Activated T-cell treated with anti-CD3 and anti-CD28 coated beads, Interleukin-2, amount 50 U/mL, for 72 hours (primary cell): ENCODE measurements at places on chromosomes 2 and 18.

GRCh38 chr2:71891155-71891554 is 256.5 kb downstream of the CYP26B1 start:
- no peak for DNase-seq

- DNase-seq = no peak
Measured at GRCh38 chr2:152693033-152693432, 24.2 kb downstream of the PRPF40A start.

GRCh38 chr2:12110481-12110880 is 364.0 kb downstream of the LPIN1 start:
- no peak for DNase-seq

DNA sequence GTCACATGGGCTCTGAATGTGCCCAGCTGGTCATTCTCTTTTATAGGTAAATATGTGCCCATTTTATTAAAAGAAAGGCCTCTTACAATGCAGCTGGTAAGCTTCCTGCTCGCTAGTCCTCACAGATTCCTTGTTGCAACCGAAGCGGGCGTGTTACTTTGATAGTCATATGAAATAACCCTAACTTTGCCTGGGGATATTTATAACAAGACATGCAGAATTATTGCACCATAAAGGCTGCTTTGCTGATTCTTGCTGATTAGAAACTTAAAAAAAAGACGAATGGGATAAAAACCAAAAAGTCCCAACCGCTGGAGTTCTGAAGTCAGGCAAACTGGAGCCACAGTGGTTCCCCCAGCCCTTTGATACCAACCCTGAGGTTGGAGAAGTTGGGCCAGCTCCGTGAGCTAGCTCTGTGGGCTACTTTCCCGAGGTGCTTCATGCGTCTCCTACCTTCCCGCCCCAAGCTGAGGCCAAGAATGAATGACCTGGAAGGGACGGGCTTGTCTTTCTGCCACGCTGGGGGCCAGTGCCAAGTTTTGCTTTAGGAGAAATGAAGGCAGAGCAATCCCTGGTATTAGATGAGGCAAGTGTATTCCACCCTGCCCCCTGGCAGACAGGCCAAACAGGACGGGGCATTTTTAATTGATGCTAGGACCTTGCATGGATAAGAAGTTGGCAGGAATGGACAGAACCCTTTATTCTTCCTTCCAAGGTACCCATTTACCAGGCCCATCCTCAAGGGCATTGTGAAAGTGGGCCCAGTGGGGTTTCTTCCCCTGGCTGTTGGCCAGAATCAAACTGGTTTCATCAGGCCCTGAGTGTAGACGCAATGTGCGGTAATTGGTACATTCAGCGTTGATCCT is 140.4 kb downstream of the KCTD1 start:
- no peak for DNase-seq

DNA sequence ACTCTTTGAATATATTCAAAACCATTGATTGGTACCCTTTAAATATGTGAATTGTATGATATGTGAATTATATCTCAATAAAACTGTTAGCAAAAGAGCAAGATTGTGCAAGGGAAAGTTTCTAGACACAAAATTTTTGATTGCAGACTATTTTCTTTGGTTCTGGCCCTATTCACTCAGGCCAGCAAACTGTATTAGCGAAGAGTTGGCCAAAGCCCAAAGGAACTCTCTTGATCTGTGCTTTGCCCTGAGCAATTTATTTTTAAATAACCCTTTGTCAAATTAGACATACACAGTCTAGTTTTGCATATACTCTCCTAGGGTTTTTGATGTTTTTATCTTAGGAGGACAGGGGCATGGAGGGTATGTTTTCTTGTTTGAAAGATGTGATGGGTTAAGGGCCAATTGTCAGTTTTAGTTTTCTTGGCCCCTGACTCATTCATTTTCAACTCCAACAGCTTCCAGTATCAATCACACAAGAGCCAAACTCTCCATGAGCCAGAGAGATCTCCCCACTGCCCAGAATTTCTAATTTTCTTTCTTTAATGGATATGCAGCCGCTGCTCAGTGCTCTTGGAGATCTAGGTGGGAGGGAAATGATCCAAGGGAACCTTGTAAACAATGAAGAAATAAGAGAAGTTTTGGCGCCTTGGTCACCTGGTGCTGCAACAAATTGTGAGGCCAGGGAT is 231.5 kb downstream of the SRBD1 start:
- no peak for DNase-seq

DNA sequence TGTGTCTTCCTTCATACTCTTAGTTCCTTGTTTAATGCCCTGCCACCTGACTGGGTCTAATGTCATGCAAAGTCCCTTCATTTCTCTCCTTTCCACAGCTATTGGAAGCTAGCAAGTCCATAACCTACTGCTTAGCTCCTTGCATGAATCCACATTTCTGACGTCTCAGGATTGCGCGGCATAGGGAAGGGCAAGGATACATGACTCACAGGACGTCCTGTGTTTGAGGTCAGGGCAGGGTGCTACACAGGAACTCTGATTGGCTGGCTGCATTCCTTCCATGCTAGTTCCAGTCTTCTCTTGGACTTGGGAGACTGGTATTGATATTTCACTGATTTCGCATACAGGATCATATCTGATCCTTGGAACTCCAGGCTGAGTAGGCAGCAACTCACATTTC is 137.9 kb downstream of the CDH2 start:
- no peak for DNase-seq

DNA sequence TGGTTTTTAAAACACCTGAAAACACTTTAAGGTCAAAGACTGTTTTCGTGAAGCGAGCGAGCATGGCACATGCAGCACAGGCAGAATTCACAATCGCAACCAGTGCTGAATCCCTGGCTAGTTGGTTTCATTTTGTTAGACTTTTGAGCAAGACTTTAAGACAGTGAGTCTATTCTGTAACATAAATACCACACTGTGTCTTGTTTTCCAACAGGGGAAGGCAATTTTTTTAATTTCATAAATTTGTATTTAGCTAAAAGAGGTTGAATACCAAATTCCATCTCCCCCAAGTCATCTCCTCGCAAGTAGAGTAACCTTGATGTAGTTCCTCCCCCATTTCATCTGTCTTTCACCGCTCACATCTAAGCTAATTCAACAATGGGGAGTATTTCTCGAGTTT is 1.4 kb downstream of the CERKL start:
- no peak for DNase-seq

DNA sequence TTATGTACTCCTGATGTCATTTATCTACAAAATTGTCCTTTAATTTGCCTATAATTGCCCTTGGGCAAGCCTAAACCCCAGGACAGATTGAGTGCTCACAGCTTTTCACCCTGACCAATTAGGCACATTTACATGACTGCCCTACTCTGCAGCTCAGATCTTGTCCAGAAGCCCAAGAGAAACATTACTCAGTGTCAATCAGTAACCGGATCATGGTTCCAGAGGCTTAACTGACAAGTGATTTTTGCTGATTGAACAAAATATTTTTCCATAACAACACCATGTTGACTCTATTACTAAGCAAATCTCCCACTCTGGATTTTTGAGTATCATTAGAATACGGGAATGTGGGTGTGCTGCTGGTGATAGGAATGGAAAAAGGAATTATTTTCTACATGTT is 465.4 kb upstream of the TNP1 start:
- DNase-seq = no peak

GRCh38 chr2:51920509-51920908 is 888.6 kb upstream of the NRXN1 start:
- DNase-seq = no peak

GRCh38 chr18:801137-801536 is 10.9 kb downstream of the YES1 start:
- no peak for DNase-seq

DNA sequence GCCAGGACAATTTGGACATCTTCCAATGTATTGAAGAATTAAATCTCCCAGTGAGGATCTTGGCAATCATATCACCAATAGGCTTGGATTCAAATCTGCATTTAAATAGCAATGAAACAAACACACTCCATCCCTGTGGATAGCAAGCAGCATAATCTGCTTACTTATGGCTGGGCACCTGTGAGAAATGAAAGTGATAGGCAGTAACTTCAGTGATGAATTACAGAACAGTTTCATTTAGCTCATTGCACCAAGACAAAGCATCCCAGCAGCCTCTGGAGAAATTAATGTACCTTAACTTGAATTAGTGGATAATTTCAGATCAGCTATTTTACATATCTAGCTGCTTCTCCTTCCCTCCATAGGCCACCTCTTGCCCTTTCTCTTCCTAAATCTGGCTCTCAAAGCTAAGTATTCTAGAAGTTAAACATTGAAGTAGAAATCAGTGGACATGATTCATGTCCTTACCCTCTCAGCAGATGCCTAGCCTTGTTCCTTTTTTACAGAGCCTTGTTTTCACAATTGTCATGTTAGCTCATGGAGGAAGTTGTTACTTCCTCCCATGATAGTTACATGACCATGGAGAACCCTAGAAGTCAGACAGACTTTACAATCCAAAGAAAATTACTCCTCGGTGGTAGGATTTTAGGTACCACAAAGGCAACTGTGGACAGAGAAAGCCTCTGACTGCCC is 88.5 kb upstream of the TACR1 start:
- no peak for DNase-seq

GRCh38 chr2:234570476-234570875 is 73.6 kb upstream of the ARL4C start:
- DNase-seq = no peak

DNA sequence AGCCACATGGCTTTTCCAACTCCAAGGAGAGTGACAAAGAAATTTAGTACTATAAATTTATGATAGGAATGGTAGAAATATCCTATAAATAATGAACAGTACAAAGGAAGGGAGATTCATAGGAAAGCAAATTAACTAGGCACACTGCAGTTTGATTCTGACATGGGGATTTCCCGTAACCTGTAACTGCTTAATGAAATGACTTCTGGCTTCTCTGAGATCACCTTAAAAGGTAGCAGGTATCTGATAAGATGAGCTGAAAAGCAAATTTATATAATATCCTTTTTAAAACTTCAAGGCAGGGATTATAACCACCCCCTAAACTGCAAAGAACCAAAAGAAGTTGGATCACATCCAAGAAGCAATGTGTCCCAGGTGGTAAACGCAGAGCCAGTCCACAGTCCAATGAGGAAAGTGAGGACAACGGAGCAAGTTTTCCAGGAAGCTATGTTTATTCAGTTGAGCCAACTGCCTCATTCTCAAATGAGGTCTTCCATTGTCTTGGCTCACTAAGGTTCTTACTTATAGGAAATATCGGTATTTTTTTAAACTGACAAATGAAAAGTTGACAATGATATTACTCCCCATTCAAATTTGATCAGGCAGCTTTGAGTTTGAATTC is 43.0 kb downstream of the WIPF1 start:
- DNase-seq = no peak

GRCh38 chr2:231298091-231298490 is 97.4 kb upstream of the B3GNT7 start:
- DNase-seq = no peak

DNA sequence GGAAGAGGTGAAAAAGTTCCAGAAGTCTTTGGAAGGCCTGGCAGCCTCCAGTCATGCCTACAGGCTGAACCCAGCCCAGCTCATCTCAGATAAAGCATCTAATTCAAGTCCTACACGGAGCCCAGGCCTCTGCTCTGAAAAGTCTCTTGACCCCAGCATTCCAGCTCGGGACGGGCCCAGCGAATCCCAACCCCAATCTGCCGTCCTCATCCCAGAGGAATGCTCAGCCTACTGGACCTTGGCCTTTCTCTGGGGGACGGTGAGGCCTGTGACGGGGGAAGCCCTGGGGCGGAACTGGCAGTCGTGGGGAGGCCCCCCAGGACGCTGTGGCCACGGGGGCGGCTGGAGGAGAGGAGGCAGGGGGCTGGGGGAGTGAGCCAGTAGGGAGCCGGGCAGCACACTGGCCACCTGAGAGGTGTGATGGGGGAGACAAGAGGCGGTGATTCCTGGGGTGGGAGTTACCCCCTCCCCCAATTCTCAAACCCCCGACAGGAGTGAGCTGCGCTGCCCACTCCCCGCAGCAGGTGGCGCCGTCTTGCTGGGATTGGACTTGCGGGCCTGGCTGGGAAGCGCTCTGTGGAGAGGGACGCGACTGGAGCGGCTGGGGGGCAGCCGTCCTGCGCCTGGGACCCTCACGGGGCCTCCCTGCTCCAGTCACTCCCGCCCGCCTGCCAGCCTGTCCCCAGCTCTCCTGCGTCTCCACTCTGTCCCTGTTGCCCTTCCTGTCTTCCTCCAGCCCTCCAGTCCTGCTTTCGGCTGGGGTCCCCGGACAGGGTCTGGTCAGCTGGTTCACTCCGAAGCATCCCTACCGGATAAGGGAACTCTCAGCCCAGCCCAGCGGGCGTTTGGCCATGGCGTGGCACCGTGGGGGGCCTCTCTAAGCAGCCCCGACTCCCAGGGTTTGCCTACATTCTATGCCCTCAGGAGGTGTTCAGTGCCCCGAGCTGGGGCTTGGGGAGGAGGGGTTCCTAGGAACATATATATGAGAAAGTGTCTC is 182.6 kb upstream of the HAAO start:
- DNase-seq = peak; percentile 50

GRCh38 chr2:242040681-242041080 is 171.2 kb downstream of the RTP5 start:
- DNase-seq = no peak

DNA sequence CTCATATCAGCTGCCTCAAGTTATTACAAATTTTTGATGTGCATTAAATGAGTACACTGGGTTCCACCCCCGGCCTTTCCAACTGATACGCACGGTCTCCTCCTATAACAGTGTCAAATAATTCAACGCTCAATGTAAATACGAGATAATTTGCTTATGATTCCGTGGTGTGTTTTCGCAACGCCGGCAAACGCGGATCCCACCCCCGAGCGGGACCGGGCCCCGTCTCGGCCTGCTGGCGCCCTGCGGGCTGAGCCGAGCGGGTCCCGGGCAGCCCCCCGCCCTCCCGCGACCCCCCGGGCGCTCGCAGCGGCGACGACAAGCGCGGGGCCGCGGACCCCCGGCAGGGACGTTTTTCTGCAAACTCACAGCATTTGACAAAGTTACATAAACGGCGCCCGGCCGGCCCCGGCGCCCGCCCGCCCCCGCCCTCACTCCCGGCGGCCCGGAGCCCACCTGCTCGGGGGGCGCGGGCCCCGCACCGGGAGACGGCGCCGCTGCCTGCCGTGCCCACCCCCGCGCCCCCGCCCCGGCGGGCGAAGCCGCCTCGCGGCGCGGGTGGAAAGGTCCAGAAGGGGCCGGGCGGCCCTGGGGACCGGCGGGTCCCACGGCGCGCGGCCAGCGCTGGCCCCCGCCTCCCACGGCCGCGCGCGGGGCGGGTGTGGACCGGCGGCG is 762 bp downstream of the HDAC4 start:
- DNase-seq = peak; percentile 30

DNA sequence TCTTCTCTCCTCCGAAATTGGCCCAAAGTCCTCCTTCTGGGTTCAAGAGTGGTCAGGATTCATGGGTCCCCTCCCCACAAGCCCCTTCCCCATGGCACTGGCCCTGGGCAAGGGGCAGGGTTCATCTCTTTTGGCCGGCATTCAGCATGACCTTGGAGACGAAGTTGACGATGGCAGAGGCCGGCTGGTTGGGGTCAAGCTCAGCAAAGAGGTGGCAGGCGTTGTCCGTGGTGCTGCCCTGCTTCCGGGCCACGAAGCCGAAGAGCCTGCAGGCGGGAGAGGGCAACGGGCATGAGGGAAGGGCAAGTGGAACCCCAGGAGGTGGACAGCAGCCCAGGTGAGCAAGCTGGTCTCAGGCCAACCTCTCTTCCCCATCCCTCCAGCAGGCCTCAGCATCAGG is 198.5 kb downstream of the TNS1 start:
- no peak for DNase-seq
